CD14-positive monocyte (primary cell): ENCODE measurements at places on chromosomes 2 and 18.

DNA sequence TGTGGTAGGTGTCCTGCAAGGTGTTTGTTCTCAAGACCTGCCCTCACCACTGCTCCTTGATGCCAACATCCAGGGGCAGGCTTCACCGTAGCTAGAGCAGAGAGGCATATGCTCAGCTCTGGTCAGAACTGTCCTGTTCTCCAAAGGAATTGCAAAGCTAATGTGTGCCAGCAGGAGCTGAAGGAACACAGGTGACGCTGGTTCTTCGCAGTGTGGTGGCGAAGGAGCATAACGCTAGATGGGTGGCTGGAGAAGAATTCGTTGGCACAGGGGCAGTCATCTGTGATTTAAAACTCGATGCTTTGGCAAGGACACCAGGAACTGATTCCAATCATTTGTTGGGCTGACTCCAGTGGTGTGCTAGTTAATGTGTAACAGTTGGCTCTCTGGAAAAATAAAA lies 11.4 kb upstream of the PER2 start:
- no peaks in the 10 kb centered on the region for H3K27me3 ChIP-seq
- H3K4me1 ChIP-seq, result no peaks in the 10 kb centered on the region
- no peak overlapping the region for H3K27ac ChIP-seq
- DNase-seq, result no peak
- no peaks in the 10 kb centered on the region for H3K36me3 ChIP-seq

DNA sequence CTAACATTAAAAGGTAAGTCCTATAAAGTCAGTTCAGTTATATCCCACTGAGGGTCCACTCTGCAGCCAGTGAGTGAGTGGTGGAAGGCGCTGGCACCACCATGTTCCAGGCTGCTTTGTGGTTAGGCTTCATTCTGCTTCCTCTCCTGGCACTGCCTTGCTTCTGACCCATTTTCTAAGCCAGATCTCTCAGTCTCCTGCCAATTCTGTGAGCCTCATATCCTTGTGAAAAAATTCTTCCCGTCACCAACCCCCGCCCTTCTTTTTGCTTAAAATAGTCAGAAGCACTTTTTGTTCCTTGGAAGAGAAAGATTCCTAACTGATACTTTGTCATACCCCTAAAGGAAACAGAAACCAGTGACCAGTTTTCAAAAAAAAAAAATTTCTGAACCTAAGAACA lies 139.8 kb upstream of the NCK2 start:
- DNase-seq, result no peak
- H3K27me3 ChIP-seq, result no peaks in the 10 kb centered on the region
- no peak overlapping the region for H3K27ac ChIP-seq
- no peaks in the 10 kb centered on the region for H3K36me3 ChIP-seq
- no peaks in the 10 kb centered on the region for H3K4me1 ChIP-seq

DNA sequence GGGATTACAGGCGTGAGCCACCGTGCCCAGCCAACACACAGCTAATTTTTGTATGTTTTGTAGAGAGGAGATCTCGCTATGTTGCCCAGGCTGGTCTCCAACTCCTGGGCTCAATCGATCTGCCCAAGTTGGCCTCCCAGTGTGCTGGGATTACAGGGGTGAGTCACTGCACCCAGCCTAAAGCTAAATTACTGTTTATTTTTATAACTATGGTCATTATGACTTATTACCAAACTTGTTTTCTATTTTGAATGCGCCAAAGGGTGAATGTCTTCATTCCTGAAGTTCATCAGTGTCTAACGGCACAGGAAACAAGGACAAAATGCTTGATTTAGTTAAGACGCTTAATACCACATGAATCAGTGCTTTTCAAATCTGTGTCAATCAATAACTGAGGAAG lies 38.9 kb upstream of the GREB1L start:
- no peaks in the 10 kb centered on the region for H3K36me3 ChIP-seq
- no peak for DNase-seq
- no peaks in the 10 kb centered on the region for H3K27me3 ChIP-seq
- no peaks in the 10 kb centered on the region for H3K4me1 ChIP-seq

GRCh38 chr18:26034850-26035497 lies 55.4 kb downstream of the SS18 start:
- H3K36me3 ChIP-seq, result peaks cover 95% of the 10 kb centered on the region
- H3K4me3 ChIP-seq, result no peak overlapping the region
- no peak overlapping the region for H3K27ac ChIP-seq

DNA sequence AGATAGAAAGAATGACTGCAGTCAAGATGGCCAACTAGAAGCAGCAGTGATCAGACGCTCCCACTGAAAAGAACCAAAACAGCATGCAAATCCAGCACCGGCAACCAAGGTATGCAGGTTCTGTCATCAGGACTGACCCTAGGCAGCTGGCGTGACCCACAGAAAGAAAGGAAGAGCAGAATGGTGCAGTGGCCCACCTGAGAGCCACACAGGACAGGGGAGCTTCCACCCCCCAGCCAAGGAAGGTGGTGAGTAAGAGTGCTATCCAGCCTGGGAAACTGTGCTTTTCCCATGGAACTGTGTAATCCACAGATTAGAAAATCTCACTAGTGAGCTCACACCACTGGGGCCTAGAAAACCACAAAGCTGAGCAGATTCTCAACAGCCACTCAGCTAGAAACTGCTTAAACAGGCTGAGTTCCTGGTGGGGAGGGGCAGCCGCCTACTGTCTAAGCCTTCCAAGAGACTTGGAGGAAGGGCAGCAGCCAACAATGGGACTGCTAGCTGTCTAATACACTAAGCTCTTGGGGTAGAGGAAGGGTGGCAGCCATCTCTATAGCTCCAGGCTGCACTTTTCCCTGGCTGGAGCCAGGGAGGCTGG lies 127.9 kb downstream of the EVA1A start:
- DNase-seq, result no peak
- no peak overlapping the region for H3K4me3 ChIP-seq
- H3K27ac ChIP-seq, result no peak overlapping the region
- H3K36me3 ChIP-seq, result no peaks in the 10 kb centered on the region
- H3K4me1 ChIP-seq, result no peaks in the 10 kb centered on the region
